ENCODE measurements at places on chromosomes 5 and 9. TPM values are rescaled to one million over a fixed set of nuclear protein-coding genes. Genes with fewer than 3 reads are reported as not detected.

- DNase-seq: no peak
These were observed 385.8 kb upstream of the PCSK5 start for GRCh38 chr9:75504721-75505120.

- DNase-seq: peak; percentile 4
These were observed 239.7 kb downstream of the MLLT3 start for GRCh38 chr9:20382460-20383071.

DNA sequence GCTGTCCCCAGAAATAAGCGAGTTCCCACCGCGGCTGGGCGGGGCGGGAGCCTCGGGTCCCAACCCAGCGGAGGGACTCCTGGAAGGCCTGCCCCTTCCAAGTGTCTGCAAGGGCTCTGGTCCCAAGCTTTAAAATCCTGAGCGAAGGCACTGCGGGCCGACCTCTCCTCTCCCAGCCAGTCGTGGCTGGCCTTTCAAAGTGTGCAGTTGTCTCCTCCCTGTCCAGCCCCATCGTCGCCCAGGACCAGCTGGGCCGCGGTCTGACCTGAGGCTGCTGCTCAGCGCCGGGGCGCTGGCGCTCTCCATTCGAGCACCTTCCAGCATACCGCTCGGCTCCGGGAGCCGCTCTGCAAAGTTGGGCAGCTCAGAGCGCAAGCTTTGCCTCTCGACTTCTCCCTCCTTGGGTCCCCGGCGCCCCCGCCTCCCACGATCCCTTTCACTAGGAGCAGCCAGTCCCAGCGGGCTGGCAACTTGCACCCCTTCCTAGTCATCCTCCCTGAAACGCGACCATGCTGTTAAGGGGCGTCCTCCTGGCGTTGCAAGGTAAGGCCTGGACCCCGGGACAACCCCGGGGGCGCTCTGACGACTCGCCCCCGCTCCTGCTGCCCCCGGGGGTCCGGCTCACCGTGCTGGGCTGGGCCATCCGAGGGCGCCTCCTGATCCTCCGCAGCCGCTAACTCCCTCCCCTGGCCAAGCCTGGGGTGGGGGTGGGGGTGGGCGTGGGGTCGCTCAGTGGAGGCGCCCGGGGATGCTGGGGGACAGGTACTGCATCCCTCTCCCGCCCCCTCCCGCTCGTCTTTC lies at the start of gene MAMDC2:
Gene MAMDC2, plus strand, starts transcription at position 160 of the 801 bp plus-strand sequence. Its CDS starts 350 bp downstream, at position 510.
- peak; percentile 23 for DNase-seq

- no peak for DNase-seq
These were observed 374.5 kb upstream of the RORB start for GRCh38 chr9:74122661-74123060.

GRCh38 chr5:126383776-126384175 lies 39.4 kb upstream of the GRAMD2B start:
- no peak for DNase-seq

Gene ELOVL7
- total RNA-seq: not detected
